ENCODE measurements at places on chromosomes 4 and X.

DNA sequence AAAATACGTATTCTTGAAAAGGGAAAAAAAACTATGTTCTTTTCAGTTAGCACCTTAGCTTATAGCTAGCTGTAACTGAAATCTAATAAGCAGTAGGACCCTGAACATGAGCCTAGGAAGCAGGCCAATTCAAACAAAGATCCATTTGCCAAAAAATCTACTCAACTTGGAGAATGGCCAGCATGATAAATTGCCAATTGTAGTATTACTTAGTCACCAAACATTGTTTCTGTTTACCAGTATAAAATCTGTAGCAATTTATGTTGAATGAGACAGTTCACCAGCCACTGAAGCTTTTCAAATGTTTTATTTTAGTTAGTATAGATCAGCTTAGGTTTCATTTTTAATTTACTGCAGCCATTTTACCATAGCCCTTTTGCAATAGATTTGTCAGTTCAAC, 323.6 kb upstream of the DIPK2B start:
- no peak for DNase-seq

GRCh38 chr4:173243321-173243720, 74.7 kb downstream of the GALNT7 start:
- peak; percentile 10 for DNase-seq

DNA sequence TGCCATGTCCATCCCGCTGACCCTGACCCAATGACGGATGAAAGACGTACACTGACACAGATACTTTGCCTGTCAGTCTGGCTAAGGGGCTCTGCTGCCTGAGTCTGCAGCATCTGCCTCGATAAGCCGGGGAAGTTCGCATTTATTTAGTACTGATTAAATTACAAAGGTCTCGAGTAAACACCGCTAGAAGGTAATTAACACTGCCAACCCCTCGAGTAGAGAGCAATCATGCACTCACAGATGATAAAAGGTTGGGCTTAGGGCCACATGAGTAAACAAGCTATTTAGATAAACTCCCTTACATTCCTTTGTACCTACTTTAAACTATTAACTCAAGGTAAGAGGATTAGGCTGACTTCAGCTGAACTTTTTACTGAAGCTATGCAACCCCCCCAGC, 16.0 kb upstream of the RBMXL3 start:
- no peak for DNase-seq

- DNase-seq, result no peak
Measured at GRCh38 chrX:25198253-25198652, 182.5 kb upstream of the ARX start.

GRCh38 chrX:104351173-104351769, 96.5 kb upstream of the ESX1 start:
- peak; percentile 5 for DNase-seq

DNA sequence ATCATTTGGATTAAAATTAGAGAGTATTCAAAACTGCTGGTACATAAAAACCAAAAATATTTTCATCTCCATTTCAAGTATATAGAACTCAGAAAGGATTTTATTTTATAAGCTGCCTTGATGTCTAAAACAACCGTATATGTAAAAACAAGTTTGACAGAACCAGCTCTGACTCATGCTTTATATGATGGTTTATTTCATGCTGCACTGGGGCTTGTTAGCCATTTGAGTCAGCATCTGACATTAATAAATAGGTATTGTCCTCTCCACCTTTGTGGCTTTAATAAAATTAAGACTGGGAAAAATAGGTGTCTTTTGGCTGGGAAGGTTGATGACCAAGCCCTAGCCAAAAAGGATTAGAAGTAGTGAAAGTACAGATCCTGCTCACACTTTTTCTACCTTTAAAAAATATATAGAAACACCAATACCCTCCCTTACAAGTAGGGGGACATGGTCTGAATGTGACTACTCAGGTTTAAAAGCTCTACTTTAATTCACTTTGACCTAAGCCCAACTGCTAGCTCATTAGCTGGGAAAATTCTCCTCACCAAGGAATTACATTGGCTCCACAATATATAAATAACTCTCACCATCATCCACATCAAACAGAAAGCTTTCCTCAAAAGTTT, 228.1 kb downstream of the ADAMTS3 start:
- DNase-seq, result no peak

DNA sequence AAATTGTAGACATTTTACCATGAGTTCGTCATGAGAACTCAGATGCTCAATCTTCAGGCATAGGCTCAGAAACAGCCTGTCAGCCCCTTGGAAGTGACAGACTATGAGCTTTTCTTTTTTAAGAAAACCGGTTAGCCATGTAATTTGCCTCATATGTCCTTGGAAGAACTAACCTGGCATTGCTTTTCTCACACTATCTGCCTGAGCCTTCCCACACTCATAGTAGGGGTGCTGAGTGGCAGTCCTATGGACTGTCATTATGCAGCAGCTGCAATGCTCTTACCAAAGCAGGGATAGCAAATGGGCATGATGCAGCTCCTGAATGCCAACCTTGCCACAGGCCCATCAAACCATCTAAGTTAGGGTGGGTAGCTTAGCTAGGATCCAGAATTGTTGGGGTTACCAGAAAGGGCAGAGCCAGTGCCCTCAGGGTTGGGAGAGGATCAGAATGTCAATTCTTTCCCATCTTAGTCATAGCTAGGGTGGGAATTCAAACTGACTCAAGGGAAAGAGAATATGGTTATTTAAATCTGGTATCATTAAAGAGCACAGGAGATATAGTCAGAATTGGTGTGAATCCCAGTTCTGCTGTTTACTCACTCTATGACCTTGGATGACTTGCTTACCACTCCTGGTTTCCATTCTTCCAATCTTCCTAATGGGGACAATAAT, 230.6 kb upstream of the CPEB2 start:
- no peak for DNase-seq

DNA sequence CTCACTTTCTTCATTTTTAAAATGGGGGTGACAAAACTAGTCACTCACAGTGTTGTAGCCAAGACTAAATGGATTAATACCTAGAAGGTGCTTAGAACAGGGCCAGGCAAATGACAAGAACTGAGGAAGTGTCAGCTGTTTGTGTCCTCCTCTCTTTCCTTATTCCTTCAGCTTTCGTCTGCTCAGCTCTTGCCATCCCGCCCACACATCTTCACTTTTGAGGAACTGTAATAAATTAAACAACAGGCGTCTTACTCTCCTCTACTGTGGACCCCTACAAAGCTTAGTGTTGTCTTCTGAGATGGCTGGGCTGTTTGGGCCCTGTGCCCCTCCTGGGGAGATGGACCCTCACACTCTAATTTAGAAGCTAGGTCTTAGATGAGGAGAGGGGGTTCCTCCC, 2.7 kb downstream of the HPSE start:
- DNase-seq, result no peak

- DNase-seq, result no peak
Measured at GRCh38 chr4:14023036-14023435, 395.5 kb upstream of the BOD1L1 start.
